Motor neuron (in vitro differentiated cells): ENCODE measurements at places on chromosomes 12 and 14. TPM values are rescaled to one million over a fixed set of nuclear protein-coding genes. Genes with fewer than 3 reads are reported as not detected.

CLEC1A gene
- total RNA-seq = 0.27 and 0.46 TPM in 2 replicates

LAG3 gene
- total RNA-seq = 1.1 and 1.6 TPM in 2 replicates

ATG101 gene
- total RNA-seq = 37.1 and 40.1 TPM in 2 replicates

PALS1 gene
- 12.5 and 13.6 TPM in 2 replicates for total RNA-seq

SLC6A12 gene
- total RNA-seq = 2.0 and 3.4 TPM in 2 replicates

SMAGP gene
- 30.8 and 33.8 TPM in 2 replicates for total RNA-seq

SSTR1 gene
- total RNA-seq = 0.36 and 0.37 TPM in 2 replicates

TAS2R50 gene
- 1.8 and 2.6 TPM in 2 replicates for total RNA-seq

LGR5 gene
- total RNA-seq = 0.29 and 0.45 TPM in 2 replicates

RND1 gene
- 3.0 and 4.6 TPM in 2 replicates for total RNA-seq

FAM161B gene
- total RNA-seq = 12.8 and 13.3 TPM in 2 replicates

CMAS gene
- total RNA-seq = 30.2 and 34.7 TPM in 2 replicates

STON2 gene
- total RNA-seq = 25.2 and 26.6 TPM in 2 replicates

KLRD1 gene
- total RNA-seq = 0.10 and 0.19 TPM in 2 replicates

CHGA gene
- total RNA-seq = 1.2 and 1.5 TPM in 2 replicates

TMEM233 gene
- total RNA-seq = 2.8 TPM in 2 replicates

IFNG-AS1 gene
- not detected in 2 replicates for total RNA-seq

ACOT6 gene
- not detected in 2 replicates for total RNA-seq

TSHR gene
- 0.13 and 0.14 TPM in 2 replicates for total RNA-seq

CPNE6 gene
- total RNA-seq = 0.99 and 4.4 TPM in 2 replicates

R3HDM2 gene
- 75.2 and 78.4 TPM in 2 replicates for total RNA-seq

GPX2 gene
- 1.3 and 1.5 TPM in 2 replicates for total RNA-seq

OR4E2 gene
- 0.25 TPM in 1 of 2 replicates, not detected in the other for total RNA-seq

MUCL1 gene
- not detected in 2 replicates for total RNA-seq

SLC5A8 gene
- total RNA-seq = under 0.01 and 0.13 TPM in 2 replicates

TAS2R14 gene
- total RNA-seq = 3.9 and 6.4 TPM in 2 replicates

CLEC2B gene
- 0.05 and 0.44 TPM in 2 replicates for total RNA-seq

OR10P1 gene
- total RNA-seq = 0.83 and 1.1 TPM in 2 replicates

INHBC gene
- total RNA-seq = 0.68 and 0.85 TPM in 2 replicates

PLXNC1 gene
- total RNA-seq = 6.7 and 7.8 TPM in 2 replicates

FRS2 gene
- total RNA-seq = 25.8 and 26.6 TPM in 2 replicates

NOVA1 gene
- total RNA-seq = 4.9 and 5.2 TPM in 2 replicates

PFKM gene
- 101 and 125 TPM in 2 replicates for total RNA-seq

ZNF384 gene
- total RNA-seq = 16.9 and 18.2 TPM in 2 replicates

ERP27 gene
- not detected in 2 replicates for total RNA-seq

IL26 gene
- not detected in 2 replicates for total RNA-seq

HPD gene
- total RNA-seq = 0.54 TPM in 1 of 2 replicates, not detected in the other

TROAP gene
- 1.9 and 3.7 TPM in 2 replicates for total RNA-seq

SPATA7 gene
- total RNA-seq = 10.8 and 12.5 TPM in 2 replicates

ATP2B1 gene
- 95.4 and 116 TPM in 2 replicates for total RNA-seq

SERPINA12 gene
- total RNA-seq = not detected in 2 replicates

KRT85 gene
- 0.08 and 0.14 TPM in 2 replicates for total RNA-seq

PLEK2 gene
- total RNA-seq = 1.0 TPM in 1 of 2 replicates, not detected in the other
